Suppressor macrophage treated with lipopolysaccharide for 1 hour (primary cell): ENCODE measurements at places on chromosomes 1 and 21.
A peak's percentile ranks its signal among the peaks of the same experiment; 100 is the strongest.

- DNase-seq: no peak
Observed at GRCh38 chr1:18191481-18192155, 84.0 kb downstream of the IGSF21 start.

DNA sequence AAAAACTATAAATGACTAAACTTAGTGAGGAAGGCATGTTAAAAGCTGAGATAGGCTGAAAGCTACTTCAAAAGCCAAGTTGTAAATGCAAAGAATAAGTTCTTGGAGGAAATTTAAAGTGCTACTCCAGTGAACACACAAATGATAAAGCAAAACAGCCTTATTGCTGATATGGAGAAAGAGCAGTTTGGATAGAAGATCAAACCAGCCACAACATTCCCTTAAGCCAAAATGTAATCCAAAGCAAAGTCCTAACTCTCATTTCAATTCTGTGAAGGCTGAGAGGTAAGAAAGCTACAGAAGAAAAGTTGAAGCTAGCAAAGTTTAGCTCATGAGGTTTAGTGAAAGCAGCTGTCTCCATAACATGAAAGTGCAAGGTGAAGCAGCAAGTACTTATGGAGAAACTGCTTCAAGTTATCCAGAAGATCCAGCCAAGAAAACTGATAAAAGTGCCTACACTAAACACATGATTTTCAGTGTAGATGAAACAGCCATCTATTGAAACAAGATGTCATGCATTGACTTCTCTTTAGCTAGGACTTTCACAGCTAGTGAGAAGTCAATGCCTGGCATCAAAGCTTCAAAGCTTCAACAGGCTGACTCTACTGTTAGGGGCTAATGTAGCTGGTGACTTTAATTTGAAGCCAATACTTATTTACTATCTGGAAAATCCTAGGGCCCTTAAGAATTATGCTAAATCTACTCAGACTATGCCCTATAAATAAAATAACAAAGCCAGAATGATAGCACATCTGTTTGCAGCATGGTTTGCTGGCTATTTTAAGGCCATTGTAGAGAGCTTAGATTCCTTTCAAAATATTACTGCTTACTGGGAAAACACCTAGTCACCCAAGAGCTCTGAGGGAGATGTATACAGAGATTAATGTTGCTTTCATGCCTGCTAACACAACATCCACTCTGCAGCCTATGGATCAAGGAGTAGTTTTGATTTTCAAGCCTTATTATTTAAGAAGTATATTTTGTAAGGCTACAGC, 188.6 kb downstream of the EIF4G3 start:
- DNase-seq: no peak

DNA sequence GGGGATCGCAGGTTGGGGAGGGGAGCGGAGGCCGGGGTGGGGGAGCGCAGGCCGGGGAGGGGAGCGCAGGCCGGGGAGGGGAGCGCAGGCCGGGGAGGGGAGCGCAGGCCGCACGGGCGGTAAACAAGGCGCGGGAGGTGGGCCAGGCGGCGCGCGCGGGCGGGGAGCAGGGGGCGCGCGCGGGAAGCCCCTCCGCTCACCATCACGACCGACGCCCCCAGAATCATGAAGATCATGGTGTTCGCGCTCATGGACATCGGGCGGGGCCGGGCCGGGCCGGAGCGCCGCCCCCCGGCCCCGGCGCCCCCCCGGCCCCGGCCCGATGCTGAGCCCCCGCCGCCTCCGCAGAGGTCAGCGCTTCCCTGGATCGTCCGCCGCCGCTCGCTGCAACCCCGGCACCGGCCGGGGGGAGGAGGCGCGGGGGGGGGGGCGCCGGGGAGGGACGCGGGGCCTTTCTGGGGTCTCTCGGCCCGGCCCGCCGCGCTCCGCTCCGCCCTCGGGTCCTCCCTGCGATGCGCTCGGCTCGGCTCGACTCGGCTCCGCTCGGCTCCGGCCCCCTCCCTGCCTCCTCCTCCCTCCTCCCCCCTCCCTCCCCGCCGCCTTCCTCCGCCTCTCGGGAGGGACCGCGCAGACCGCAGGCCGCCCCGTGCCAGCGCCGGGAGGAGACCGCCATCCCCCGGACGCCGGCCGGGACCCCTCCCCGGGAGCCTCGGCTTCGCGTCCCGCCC, at the start of gene TMEM240:
Gene TMEM240 (minus strand): TSS at position 535 of the 728 bp plus-strand sequence. CDS start 278 bp downstream, at position 257.
- DNase-seq: peak; percentile 38

GRCh38 chr1:34361781-34362357, 185.2 kb downstream of the C1orf94 start:
- DNase-seq: no peak

GRCh38 chr1:162446946-162447345, 35.0 kb upstream of the SH2D1B start:
- no peak for DNase-seq

- no peak for DNase-seq
Observed at GRCh38 chr1:167994560-167994959, 57.7 kb upstream of the MPC2 start.

DNA sequence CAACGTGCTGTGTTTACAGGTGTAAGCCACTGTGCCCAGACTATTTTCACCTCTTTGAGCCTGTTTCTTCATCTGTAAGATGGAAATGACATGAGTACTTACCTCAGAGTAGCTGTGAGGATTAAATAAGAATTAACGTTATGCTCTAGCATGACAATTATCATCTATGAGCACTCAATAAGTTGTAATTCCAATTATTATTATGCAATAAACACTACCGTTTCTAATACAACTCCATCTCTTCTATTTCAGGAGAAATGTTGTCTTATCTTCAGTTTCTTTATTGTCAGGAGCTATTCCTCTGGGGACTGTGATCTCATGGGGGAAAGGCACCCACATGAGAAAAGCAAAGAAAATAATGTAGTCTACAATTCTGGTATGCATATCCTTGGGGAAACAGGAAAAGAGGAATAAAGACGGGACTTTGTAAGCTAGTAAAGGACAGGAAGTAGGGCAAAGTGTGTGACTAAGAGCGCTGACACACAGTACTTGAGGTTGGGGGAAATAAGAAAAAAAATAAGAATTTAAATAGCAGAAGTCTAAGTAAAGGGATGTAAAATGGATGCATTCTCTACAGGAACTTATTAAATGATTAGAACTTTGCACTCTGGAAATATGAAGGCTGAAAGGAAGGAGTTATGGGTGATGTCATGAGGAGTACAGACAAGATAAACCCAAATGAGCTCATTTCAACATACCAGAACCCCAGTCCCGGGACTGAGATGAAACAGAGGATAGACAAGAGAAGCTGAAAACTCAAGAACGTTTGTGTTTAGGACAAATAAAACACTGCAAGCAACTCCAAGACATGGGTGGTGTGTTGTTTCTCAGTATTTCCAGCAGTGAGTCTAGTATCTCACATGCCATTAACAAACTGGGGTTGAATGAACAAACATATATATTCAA, 9.8 kb downstream of the PHC2 start:
- peak; percentile 92 for DNase-seq

GRCh38 chr1:86000601-86001000, 156.0 kb downstream of the COL24A1 start:
- no peak for DNase-seq

DNA sequence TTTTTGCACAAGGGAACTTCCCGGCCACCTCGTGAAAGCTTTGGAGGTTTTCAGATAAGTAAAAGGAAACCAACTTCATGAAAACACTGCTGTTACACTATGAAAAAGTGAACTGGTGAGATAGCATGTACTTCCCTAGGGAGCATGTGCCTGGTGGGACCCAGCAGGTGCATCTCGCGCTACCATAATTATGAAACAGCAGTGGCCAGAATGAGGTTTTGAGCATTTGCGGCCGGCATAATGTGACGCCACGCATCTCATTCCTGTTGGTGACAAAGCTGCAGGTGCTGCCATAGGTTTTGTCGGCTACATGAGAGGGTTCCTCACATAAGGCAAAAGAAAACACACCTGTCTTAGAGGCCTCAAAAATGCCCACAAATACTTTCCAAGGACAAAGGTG, 1.7 kb downstream of the KRTAP10-3 start:
- no peak for DNase-seq

DNA sequence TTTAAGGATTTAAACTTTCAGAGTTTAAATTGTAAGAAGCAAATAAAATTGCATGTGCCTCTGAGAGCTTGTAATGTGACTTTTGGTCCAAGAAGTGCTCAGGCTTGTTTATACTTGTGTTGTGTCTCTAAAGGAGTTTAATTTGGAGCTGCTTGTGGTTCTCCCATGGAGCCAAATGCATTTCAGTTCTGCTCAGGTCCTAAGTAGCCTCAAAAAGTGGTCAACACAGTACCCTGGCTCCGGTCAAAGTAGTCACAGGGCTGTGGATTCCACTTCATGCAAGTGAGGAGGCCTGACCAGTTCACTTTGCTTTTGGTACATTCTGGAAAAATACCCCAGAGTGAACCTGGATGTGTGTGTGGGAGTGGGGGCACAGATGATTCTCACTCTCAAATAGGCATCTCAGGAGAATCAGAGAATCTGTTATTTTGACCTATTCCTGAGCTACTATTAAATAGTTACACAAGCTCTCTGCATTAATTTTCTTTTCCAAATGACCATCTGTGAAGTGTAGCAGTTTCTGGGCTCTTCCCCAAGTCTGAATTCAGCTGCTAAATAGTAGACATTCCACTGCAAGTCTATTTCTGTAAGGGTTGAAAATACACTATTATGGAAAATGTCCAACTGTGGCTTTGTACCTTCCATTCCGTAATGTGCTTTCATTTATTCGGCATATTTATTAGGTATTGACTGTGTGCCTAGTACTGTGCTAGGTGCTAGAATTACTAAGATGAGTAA, 31.7 kb upstream of the AGO1 start:
- no peak for DNase-seq

GRCh38 chr1:9249534-9250410, 15.2 kb downstream of the H6PD start:
- DNase-seq: peak; percentile 76

DNA sequence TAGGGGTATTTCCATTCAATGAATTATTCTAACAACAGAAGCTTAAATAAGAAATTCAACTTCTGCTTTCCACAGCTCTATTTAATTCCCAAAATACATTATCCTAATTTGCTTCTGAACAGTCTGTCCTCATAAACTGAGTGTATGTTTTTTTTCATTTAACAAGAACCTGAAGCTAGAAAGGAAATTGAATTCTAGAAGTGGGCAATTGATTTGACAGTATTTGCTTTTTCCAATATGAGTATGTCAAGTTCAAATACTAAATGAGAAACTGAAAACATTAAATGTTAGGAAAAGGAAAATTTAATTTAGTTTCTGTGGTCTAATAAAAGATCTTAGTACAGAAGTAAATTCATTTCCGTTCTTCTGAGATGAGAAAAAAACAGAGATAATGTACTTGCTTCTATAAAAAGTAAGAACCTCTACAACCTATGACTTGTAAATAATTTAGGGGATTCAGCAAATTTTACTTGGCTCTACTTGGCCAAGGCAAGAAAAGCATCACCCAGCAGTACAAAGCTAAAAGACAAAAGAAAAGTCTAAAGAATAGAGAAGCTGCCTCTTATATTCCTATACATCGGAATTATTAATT, 31.1 kb downstream of the RAB3GAP2 start:
- DNase-seq: no peak

DNA sequence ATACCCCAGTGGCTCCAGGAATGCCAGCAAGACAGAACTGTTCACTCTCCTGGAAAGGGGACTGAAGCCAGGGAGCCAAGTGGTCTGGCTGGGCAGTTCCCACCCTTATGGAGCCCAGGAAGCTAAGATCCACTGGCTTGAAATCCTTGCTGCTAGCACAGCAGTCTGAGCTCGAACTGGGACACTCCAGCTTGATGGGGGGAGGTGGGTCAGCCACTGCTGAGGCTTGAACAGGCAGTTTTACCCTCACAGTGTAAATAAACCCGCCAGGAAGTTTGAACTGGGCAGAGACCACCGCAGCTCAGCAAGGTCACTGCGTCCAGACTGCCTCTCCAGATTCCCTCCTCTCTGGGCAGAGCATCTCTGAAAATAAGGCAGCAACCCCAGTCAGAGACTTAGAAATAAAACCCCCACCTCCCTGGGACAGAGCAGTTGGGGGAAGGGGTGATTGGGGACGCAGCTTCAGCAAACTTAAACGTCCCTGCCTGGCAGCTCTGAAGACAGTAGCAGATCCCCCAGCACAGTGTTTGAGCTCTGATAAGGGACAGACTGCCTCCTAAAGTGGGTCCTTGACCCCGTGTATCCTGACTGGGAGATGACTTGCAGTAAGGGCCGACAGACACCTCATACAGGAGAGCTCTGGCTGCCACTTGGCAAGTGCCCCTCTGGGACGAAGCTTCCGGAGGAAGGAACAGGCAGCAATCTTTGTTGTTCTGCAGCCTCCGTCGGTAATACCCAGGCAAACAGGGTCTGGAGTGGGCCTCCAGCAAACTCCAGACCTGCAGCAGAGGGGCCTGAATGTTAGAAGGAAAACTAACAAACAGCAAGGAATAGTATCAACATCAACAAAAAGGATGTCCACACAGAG, 568.4 kb downstream of the PLA2G4A start:
- no peak for DNase-seq

DNA sequence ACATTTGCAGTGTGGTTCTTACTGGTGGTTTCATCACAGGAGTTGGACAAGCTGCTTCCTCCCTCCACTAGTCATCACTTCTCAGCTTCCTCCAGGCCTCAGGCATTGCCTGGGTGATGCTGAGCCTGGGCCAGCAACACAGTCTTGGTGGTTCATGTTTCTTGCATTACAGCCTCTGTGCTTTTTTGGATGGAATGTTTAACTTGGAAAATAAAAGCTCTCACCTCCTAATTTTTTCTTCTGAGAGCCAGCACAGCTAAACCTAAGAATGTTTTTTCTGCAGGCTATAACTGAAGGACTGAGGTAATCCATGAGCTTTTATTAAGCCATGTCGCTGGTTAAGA, 66.1 kb upstream of the RHOU start:
- peak; percentile 44 for DNase-seq

- DNase-seq: no peak
Observed at GRCh38 chr1:6872573-6873261, 87.5 kb downstream of the CAMTA1 start.

- no peak for DNase-seq
Observed at GRCh38 chr1:228429007-228429406, 12.3 kb upstream of the TRIM17 start.

DNA sequence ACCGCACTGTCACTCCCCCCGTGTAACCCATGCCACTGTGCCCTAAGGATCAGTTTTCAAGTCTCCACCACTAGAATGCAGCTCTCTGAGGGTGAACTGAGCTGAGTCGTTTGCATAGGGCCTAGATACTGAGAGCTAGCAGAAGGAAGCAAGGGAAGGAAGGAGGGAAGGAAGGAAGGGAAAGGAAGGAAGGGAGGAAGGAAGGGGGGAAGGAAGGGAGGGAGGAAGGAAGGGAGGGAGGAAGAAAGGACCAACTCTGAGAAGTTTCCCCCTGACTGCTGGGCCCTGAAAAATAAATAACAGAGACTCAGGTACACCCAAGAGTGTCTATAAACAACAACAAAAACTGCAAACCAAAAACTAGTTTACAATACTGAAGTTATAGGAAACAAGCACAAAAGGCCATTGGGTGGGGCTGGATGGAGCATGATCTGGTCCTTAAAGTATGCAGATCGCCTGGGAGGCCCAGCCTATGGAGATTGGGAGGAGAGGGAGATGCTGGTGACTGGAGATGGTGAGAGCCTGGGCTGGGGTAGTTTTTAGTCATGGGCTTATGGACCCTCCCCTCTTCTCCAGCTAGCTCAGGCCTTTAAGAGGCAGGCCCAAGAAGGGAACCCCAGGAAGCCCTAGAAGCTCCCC, 1.7 kb upstream of the MRPS15 start:
- DNase-seq: no peak

- no peak for DNase-seq
Observed at GRCh38 chr1:207902566-207902965, 8.4 kb downstream of the CD34 start.

GRCh38 chr1:151133018-151133806, 13.2 kb downstream of the SEMA6C start:
- no peak for DNase-seq

GRCh38 chr1:2052054-2052679, 2.0 kb downstream of the PRKCZ start:
- DNase-seq: no peak

- DNase-seq: no peak
Observed at GRCh38 chr1:113551728-113552127, 161.4 kb downstream of the MAGI3 start.
